Stimulated activated CD8-positive, alpha-beta memory T cell treated with anti-CD3 and anti-CD28 coated beads, Interleukin-2, amount 100 ng/mL, for 48 hours (primary cell): ENCODE measurements at places on chromosomes 2 and 18.

DNA sequence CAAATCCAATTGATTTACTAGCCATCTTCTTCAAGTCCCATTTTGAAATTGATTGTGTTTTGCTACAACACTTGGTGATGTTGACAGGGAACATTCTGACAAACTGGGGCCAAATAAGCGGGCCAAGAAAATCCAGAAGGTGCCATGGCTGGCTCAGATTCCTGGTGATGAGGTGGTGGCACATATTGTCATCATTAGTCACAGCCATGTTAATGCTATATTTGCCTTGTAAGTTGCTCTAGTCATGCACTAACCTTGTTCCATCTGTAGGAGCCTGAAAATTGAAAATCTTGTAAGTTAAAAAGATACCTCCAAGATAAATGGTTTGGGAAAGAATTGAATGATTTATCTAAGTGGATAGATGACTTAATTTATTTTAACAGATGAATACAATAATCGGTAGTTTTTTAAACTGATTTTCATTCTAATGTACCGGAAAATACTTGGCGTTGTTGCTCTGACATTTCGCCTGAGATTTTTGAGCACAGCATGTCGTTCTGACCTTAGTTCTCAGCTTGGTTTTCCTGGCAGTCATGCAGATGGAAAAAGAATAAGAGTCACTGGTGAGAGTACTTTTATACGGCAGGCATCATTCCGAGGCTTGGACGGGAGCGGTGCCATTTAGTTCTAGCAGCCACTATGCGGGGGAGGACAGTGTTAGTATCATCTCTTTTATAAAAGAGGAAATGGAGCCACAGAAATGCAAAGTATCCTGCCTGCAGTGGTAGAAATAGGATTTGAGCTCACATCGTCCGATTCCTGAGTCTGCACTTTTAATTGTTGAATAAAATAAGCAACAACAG, 133.9 kb downstream of the ZNF532 start:
- DNase-seq, result no peak

DNA sequence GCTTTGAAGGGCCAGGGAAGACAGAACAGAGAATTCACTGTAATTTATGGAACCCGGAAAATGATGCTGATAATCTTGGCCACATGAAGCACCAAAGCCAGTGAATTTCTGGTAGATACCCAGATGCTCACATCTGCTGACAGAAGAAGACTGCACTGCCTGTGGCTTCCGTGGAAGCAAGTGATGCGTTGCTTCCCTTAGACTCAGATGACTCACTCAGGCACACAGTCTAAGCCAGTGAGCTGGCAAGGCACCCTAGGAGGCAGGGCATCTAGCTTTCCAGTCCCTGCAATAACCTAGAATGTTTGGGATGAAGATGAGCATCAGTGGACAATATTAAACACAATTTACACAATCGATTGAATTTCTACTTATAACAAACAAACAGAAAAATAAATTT, 284.7 kb downstream of the CMPK2 start:
- no peak for DNase-seq

- DNase-seq, result no peak
Measured at GRCh38 chr2:26901326-26902183, 53.6 kb downstream of the DPYSL5 start.

- no peak for DNase-seq
Measured at GRCh38 chr2:74447230-74447999, 5.7 kb upstream of the RTKN start.

- DNase-seq, result no peak
Measured at GRCh38 chr2:73901143-73901542, 8.3 kb downstream of the ACTG2 start.

GRCh38 chr2:108629417-108629816, 89.9 kb upstream of the RANBP2 start:
- DNase-seq, result no peak

DNA sequence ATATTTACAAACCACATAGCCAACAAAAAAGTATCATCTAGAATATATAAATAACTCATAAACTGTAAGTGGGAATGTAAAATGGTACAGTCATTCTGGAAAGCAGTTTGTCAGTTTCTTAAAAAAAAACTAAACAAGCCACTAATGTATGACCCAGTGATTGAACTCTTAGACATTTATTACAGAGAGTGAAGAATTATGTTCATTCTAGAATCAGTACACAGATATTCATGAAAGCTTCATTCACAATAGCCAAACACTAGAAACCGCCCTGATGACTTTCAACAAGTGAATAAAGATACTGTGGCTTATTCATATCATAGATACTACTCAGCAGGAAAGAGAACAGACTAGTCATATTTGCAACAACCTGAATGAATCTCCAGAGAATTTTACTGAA, 1541.5 kb downstream of the LRP1B start:
- no peak for DNase-seq

DNA sequence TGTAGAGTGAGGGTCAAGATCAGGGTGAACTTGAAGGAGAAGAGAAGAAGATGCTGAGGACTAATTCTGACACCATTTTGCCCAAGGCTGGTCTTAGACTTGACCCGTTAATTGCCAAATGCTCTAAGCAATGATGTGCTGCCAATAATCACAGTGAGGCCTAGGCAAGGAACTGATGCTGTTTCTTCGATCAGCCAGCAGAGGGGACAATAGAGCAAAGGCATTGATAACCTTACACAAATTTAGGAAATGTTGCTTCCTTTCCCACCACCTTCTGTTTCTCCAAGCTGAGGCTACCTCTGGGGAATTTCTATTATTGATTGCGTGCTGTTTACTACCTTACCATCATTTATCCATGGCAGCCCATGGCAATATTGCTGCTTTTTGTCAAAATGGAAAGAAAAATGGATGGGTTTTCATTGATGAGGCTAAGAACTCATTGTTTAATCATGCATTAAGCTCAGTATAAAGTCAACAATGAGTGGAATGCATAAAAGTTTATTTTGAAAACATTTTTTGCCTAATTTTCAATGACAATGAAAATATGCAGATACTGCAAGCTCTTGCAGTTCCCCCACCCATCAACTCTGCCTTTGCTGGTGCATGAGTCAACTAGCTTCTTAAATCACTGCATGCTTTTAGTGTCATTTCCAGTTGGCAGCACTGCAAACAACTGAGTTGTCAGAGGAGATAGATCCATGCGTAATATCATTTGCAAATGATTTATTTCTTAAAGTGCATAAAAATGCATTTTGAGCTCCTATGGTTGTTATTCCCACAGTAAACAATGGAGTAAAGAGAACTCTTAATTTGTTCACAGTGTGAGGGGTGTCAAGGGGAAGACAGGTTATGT, 116.4 kb upstream of the NYAP2 start:
- no peak for DNase-seq

GRCh38 chr2:220786216-220786615, 785.9 kb downstream of the EPHA4 start:
- no peak for DNase-seq

DNA sequence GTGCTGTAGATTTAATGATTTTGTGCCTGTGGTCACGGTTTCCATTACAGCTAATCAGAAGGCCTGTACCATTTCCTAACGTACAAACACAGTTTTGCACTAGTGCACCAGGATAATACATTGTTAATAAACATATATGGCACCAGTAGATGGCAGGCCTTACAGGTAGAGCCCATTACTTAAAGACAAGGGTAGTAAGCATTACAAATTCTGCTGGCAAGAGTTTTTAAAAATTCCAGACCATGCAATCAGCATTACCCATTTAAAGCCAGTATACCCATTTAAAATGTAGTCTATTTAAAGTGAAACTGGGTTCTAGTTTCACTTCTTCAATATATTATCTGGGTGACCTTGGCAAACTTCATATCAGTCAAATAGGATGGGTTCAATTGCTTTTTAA, 224.2 kb downstream of the NUP35 start:
- DNase-seq, result no peak

GRCh38 chr18:22723221-22723620, 209.9 kb upstream of the RBBP8 start:
- DNase-seq, result no peak

GRCh38 chr2:219496825-219497494, 1.7 kb upstream of the GMPPA start:
- no peak for DNase-seq

GRCh38 chr2:111946294-111947114, 48.1 kb downstream of the MERTK start:
- DNase-seq, result no peak

DNA sequence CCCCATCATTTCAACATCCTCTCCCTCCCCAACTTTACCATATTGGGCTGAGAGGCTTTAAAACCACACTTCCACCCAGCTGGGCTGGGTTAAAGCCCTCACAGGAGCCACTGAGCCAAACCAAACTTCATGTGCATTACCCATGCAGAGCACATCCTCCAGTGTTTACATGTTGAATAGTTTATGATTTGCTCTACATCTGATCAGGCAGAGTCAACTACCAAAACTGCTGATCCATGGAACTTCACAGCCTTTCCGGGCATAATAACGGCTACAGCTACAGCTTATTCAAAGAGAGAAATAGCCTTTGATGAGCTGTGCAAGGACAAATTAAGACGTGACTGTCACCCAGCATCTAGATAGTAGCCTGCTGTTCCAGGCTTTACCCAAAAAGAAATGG, 39.0 kb downstream of the MAIP1 start:
- no peak for DNase-seq

DNA sequence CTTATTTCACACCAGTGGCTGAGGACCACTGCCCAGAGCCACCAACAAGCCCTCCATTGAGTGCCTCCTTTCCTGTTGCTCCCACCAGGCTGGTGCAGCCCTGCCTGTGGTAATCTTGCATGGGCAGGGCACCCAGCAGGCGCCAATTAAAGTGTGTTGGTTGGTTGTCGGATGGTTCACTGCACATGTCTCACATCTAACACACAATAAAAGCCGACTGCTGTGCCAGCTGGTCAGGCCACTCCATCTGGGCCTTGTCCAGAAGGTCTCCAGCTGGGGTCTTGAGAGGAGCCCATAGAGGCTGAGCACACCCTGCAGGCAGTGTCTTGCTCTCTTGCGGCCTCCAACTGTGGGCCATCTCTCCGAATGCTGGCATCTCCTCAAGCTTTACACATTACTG, 494.8 kb upstream of the KLHL29 start:
- no peak for DNase-seq

DNA sequence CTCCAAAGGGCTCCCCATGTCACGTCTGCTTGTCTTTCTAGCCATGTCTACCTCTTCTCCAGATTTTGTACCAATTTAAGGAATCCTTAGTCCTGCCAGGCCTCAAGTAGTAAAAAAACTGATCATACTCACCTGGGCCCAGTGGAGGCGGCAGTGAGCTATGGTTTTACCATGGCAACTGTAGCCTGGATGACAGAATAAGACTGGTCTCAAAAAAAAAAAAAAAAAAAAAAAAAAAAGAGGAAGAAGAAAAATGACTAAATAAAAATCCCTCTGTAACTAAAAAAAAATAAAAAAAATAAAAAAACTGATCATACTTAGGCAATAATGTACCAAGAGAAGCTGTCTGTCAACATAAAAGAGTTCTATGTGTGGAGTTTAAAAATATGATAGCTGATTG, 221.6 kb downstream of the NR4A2 start:
- no peak for DNase-seq

DNA sequence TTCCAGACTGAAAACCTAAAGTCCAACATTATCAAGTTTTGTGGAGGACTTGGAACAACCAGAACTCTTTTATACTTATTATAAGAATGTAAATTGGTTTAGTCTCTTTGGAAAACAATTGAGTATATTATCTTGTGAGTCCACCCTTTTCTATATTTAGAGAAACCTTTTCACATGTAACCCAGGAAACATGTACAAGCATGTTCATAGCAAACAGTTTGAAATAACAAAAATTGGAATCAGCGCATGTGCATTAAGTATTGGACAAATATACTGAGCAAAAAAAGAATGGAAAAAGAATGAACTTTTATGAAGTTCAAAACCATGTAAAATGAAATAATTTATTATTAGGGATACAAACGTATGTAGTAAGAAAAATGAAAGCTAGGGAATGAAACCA, 246.0 kb downstream of the WDR7 start:
- DNase-seq, result no peak

DNA sequence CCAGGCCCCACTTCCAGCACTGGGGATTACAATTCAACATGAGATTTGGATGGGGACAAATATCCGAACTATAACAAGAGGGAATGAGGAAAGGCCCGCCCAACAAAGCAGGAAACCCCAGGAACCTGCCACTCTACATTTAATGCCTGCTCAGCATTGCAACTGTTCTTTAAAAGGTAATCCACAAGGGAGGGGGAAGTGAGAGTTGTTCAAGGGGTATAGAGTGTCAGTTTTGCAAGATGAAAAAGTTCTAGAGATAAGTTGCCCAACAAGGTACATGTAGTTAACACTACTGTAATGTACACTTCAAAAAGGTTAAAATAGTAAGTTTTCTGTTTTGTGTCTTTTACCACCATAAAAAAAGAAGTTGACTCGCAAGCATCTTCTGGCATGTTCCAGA, 137.6 kb downstream of the MBD2 start:
- DNase-seq, result no peak

DNA sequence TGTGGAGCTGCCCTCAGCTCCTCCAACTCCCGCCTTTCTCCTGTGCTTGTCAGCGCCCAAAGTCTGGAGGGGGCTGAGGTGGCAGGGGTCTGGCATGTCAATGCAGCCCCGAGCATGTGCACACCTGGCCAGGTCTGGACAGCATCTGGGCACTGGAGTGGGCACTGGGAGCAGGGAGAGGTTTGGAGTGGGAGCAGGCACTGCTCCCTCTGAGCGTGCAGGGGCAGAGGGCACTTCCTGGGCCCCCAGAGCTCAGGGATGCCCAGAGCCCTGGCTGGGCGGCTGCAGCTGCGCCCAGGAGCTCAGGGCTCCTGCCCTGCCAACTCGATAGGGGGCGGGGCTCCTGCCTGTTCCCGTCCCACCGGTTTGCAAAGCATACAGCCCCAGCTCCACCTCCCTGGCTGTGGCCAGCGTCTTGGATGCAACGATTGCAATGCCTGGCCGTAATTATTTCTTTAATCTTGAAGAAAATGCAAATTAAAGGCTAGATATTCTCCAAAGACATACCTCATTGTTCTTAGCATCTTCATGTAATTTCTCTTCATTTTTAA, 57.4 kb upstream of the LDAH start:
- DNase-seq, result no peak

GRCh38 chr2:206983161-206983859, 44.0 kb downstream of the CPO start:
- no peak for DNase-seq

- DNase-seq, result no peak
Measured at GRCh38 chr2:24875272-24875671, 44.8 kb downstream of the ADCY3 start.
